Stimulated activated CD4-positive, alpha-beta T cell treated with anti-CD3 and anti-CD28 coated beads, Interleukin-12 subunit alpha, Interleukin-12 subunit beta, amount 100 ng/mL, for 48 hours (primary cell): ENCODE measurements at places on chromosomes 12 and 14.

DNA sequence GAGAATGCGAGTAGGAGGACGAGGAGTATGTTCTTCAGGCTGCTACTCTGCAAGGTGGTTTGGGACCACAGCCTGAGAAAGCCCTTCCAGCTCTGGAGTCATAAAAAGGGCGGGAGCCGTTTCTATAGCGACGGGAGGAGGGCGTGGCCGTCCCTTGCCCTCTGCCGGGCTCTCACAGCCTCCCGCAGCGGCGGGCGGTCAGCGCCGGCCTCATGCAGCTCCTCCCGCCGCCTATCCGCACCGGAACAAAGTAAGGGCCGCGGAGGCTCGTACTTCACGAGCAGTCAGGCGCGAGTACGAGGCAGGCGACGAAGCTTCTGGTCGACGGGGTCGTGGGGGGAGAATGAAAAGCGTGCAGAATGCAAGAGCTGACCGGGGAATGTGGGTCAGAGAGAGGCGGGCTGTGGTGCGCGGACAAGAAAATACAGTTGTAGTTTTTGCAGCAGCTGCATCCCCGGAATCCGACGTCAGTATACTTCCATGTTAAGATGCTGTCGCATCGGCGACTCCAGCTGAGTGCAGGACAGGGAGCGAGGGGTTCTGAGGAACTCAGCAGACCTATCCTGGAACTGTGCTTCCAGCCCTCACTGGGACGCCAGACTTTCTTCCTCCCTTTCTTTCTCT is at the start of gene DYRK4:
Gene DYRK4 (plus strand): TSS at position 175 of the 624 bp plus-strand sequence. CDS start 38 bp downstream, at position 213.
- DNase-seq, result no peak

GRCh38 chr14:85441909-85442643 is 87.9 kb upstream of the FLRT2 start:
- no peak for DNase-seq

DNA sequence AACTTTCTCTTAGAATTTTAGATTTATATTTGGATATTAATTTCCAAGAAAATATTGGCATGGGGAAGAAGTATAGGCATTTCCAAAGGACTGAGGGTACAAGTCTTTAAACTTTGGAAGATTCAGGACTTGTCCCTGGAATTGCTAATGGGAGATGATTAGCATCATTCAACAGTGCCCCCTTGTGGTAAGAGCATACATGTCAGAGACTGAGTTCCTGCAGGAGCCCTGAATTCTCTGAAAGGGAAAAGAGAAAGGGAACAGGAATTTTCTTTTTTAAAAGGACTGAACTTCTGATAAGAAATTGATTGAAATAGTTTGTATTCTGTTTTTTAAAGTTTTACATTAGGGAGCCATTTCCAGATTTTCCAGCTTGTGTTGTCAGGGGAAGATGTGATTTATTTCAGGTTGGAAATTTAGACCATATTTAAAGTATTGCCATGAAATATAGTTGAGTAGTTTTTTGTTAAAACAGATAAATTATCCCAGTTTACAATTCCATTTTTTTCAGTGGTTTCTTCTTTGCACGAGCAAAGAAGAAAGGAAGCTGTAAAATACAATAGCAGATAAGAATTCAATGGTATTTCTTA is 44.0 kb upstream of the REP15 start:
- peak; percentile 51 for DNase-seq

GRCh38 chr12:81263072-81263471 is 185.2 kb downstream of the ACSS3 start:
- no peak for DNase-seq

- no peak for DNase-seq
Observed at GRCh38 chr12:26845984-26846383, 13.0 kb upstream of the ITPR2 start.

GRCh38 chr12:26341491-26341890 is 146.1 kb downstream of the SSPN start:
- DNase-seq, result no peak

DNA sequence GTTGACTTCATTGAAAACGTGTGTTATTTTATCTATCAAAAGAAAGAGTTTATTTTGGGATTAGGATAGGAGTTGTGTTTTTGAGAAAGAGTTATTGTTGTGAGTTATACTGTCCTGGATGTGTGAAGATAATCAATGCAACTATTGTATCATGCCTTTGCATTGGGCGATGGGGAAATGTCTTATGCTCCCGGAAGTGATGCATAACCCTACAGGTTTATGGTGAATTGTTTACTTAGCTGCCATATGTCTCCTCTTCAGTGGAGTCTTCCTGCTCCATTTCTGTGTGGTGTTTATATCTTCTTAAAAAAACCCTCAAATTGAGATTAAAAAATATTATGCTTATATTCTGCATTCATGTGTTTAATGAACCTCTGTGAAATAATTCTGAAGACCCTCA is 6.5 kb downstream of the PDE3A start:
- no peak for DNase-seq

DNA sequence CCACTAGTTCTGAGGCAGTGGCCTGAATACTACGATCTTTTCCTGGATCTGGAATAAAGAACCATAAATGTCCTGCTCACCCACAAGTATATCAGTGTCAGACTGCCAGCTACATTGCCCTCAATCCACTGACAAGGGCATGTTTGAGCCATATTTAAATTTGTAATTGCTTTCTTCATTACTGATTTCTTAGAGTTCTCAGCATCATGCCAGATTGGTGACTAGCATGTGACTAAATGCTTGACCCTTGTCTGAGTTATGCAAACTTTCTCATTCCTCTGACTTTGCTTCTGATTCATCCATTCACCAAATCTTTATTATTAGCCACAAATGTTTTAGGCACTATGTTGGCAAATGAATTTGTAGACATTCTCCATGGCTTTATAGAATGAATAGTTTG is 143.6 kb upstream of the SLC16A7 start:
- no peak for DNase-seq

- no peak for DNase-seq
Observed at GRCh38 chr14:63761351-63762117, 33.7 kb upstream of the SGPP1 start.

DNA sequence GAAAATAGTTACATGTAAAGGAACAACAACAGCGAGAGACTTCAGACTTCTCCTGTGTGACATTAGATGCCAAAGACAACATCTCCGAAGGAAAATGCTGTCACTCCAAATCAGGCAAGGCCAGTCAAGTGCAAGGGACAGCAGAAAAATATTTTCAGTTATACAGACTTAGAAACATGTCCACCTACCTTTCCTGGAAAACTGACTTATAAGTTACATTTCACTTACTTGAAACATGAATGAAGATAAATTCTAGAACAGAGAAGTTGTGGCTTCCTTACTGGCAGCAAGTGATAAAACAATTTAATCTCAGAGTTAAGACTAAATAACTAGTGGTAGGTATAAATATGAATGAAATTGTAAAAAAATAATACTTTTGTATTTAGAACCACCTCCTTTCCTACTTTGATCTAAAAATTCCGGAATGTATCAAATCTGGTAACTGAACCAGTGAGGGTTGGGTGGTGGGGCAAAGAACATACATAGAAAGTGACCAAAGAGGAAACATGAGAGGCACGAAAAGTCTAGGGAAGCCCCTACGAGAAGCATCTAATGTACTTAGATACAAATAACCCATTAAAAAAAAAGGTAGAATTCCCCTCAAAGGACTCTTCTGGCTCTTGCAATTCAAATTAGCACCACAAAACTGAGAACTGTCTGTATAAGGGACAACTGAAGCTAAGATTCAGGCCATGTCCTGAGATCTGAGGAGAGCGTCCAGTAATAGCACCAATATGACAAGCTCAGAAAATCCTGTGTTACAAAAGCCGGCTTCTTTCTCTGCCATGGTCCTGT is 21.2 kb downstream of the MTHFD1 start:
- DNase-seq, result no peak

DNA sequence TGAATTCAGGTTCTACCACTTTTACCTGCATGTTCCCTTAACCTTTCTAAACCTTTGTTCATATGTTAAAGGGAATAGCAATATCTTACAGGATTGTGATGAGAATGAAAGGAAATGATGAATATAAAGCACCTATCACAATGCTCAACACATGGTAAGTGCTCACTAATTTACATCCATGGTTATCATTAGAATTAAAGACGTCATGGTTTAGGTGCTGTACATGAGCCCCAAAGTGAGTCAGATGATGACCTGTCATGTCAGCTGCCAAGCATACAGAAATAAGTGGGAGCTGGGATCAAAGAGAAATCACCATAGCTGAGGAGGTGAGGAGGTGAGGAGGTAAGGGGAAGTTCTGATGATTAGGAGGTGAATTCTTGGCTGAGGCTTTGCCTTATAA is 135.9 kb upstream of the ATP2B1 start:
- DNase-seq, result no peak

DNA sequence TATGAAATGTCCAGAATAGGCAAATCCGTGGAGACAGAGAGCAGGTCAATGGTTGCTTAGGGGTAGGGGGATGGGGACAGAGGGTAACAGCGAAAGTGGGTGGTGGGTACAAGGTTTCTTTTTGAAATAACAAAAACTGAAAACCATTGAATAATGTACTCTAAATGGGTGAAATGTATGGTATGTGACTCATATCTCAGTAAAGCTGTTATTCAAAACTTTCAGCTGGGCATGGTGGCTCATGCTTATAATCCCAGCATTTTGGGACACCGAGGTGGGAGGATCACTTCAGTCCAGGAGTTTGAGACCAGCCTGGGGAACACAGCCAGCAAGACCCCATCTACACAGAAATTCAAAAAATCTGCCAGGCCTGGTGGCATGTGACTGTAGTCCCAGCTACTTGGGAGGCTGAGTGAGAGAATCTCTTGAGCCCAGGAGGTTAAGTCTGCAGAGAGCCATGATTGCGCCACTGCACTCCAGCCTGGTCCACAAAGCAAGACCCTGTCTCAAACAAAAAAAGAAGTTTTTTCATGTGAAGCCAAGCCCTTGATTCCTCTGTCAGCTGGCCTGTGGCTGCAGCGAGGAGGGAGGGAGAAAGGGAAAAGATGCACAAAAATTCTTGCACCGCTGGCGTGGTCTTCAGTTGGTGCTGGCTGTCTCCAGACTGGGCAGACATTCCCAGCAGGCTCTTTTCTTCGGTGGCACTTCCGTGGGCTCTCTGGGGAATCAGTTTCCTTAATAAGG is 248.2 kb downstream of the SLC41A2 start:
- no peak for DNase-seq

DNA sequence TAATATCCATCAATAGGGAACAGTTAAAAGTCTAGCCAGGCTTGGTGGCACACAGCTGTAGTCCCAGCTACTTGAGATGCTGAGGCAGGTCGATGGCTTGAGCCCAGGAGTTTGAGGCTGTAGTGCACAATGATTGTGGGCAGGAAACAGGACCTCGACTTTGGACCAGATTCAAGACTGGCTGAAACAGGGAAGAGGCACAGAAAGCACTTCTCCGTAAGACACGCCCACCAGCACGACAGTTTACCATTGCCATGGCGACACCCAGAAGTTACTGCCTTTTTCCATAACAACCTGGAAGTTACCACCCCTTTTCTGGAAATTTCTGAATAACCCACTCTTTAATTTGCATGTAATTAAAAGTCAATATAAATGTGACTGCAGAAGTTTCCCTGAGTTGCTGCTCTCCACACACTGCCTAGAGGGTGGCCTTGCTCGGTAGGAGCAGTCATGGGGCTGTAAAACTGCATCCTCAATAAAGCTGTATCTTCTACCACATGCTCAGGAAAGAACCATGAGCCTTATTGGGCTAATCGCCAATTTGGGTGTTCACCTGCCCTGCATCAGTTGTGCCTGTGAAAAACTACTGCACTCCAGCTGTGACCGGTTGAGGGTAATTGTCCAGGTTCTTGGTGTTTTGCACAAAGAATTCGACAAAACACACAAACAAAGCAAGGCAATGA is 4.6 kb upstream of the LRRC23 start:
- no peak for DNase-seq

GRCh38 chr12:37565112-37565511 is 751.5 kb upstream of the ALG10B start:
- DNase-seq, result no peak
